Right lobe of liver (tissue), 6 donors: ENCODE measurements at places on chromosomes 5 and 9.

GRCh38 chr9:127216210-127216887, 48.2 kb upstream of the GARNL3 start:
- no peaks in the 10 kb centered on the region for H3K36me3 ChIP-seq
- H3K27ac ChIP-seq = no peak overlapping the region
- H3K27me3 ChIP-seq = no peaks in the 10 kb centered on the region
- no peak overlapping the region for H3K4me3 ChIP-seq
- DNase-seq = no peak

DNA sequence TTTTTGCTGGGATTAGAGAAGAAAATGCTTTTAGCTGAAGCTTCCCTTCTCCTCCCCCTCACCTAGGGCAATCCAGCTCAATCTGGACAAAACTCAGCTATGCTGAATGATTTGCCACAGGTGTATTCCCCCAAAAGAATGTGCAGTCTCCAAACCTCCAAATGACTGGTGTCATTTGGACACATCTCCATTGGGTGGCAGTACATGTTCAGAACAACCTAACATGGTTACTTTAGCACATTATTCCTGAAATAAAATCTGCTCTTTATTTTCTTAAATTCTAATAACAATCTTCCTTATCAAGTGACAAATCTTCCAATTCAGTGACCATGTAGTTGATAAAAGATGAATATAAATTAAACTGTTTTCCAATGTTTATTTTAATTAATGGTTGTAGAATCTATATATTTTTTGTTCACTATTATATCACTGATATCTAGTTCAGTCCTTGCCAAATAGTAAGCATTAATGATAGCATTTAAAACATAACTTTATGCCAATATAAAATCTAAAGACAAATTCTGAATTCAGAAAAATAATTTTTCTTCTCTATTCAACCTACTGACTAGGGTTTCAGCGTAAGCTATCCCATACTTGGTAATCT, 61.3 kb upstream of the MOCS2 start:
- no peaks in the 10 kb centered on the region for H3K36me3 ChIP-seq
- no peaks in the 10 kb centered on the region for H3K27me3 ChIP-seq
- no peaks in the 10 kb centered on the region for H3K4me1 ChIP-seq
- H3K27ac ChIP-seq = no peak overlapping the region

DNA sequence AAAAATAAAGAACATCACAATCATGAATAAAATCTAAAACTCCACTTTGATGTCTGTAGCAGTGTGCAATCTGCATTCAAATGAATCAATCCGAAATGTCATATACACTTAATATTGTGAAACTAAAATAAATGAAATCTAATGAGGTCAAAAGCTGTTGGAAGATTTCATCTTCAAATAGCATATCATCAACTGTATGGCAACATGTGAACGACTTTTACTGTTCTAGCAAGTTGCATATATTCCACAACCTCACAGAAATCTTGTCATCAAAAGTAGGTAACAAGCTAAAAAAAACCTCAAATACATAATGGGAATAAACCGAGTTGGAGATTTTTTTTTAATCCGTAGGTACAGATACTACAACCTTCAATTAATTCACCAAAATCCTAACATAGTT, 1.2 kb downstream of the PTBP3 start:
- H3K27ac ChIP-seq = peak overlapping the region; percentile 89
- peaks cover 4% of the 10 kb centered on the region for H3K4me1 ChIP-seq
- peak overlapping the region; percentile 93 for H3K4me3 ChIP-seq
- no peak for DNase-seq

GRCh38 chr5:74623748-74624408, 16.6 kb downstream of the ENC1 start:
- no peak overlapping the region for H3K27ac ChIP-seq
- H3K4me3 ChIP-seq = no peak overlapping the region
- no peaks in the 10 kb centered on the region for H3K4me1 ChIP-seq
- DNase-seq = no peak

GRCh38 chr5:92758552-92758951, 822.5 kb downstream of the NR2F1-AS1 start:
- no peaks in the 10 kb centered on the region for H3K36me3 ChIP-seq
- no peak for DNase-seq
- H3K27ac ChIP-seq = no peak overlapping the region
- no peak overlapping the region for H3K4me3 ChIP-seq

DNA sequence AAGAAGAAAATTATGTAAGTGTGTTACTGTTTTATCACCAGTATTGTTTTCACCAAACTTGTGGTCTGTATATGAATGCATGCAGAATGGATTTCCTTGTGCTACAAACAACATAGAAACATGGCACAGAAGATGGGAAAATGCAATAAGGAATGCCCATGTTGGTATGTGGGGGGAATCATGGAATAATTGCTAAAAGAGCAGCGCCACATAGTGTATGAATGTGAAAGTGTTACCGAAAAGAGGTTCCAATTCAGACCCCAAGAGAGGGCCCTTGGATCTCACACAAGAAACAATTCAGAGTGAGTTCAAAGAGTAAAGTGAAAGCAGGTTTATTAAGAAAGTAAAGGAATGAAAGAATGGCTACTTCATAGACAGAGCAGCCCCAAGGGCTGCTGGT, 26.4 kb upstream of the TYRP1 start:
- no peak overlapping the region for H3K27ac ChIP-seq
- DNase-seq = no peak
- no peaks in the 10 kb centered on the region for H3K4me1 ChIP-seq
- no peak overlapping the region for H3K4me3 ChIP-seq

GRCh38 chr5:94992325-94992724, 292.6 kb downstream of the MCTP1 start:
- no peak for DNase-seq
- H3K27me3 ChIP-seq = no peaks in the 10 kb centered on the region
- H3K4me3 ChIP-seq = no peak overlapping the region
- H3K36me3 ChIP-seq = no peaks in the 10 kb centered on the region

DNA sequence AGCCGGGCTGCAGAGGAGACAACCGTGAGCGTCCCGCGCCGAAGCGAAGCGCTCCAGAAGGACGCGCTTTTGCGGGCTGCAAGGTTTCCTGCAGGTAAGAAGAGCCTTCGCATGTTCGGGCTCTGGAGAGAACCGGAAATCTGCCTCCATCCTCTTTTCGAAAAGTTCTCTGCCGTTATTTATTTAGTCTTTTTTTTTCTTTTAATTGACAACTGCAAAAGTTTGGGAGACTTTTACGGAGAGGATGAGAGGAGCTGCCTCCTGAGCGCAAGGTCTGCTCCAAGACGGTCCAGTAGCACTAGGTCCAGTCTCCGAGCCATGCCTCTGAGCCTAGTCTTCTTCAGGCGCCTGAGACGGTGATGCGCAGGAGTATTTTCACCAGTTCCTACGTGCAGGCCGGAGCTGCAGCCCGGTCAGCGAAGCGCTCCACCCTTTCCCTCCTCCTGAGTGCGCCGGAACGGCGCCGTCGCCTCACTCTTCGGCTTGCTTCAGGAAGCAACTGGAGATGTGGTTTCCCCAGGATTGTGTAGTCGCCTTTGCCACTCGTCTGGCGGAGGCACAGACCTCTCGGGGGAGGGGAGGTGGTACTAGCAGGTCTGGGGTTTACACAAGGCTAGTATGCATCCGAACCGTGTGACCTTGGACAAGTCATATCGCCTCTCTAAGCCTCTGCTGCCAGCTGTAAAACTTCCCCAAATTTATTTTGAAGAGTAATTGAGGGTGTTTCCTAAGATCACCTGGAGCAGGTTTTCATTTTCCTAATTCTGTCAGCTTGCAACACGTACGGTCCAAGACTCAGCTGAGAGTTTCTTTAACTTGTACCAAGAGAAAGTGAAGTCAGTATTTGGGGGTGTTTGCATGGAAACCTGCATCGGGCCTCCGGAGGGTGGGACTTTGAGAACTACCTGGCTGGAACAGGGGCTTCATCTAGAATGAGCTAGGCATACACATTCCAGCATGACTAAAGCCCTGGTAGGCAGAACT, 4.5 kb downstream of the POU4F3 start:
- no peak for DNase-seq
- no peaks in the 10 kb centered on the region for H3K36me3 ChIP-seq
- no peaks in the 10 kb centered on the region for H3K4me1 ChIP-seq
- H3K4me3 ChIP-seq = no peak overlapping the region
- peaks cover 8% of the 10 kb centered on the region for H3K27me3 ChIP-seq

- peaks cover 7% of the 10 kb centered on the region for H3K27me3 ChIP-seq
- H3K4me3 ChIP-seq = no peak overlapping the region
- H3K27ac ChIP-seq = no peak overlapping the region
Measured at GRCh38 chr5:50958852-50959457, 292.5 kb downstream of the PARP8 start.
